ENCODE measurements at places on chromosomes 12 and 14.
A peak's percentile ranks its signal among the peaks of the same experiment; 100 is the strongest.

GRCh38 chr14:50232276-50232642 lies 881 bp upstream of the SOS2 start:
- peak; percentile 23 for DNase-seq

DNA sequence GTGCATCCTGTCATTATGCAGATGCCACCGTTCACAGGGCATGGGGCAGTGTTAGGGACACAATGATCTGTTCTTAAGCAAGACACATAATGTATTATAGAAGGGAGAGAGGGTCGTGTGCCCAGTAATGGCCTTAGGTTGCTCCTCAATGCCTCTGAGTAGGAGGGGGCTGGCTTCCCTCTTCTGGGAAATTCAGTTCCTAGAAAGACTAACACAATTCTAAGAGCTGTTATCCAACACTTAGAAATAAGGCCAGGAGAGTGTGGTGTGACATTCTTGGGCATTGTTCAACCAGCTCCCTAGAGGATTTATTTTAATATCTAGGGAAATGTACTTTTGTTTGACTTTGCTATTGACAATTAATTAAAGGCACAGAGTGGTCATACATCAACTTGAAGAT lies 118.5 kb downstream of the ADCK1 start:
- DNase-seq: no peak

- DNase-seq: no peak
Observed at GRCh38 chr14:91363776-91364523, 53.7 kb downstream of the CCDC88C start.

DNA sequence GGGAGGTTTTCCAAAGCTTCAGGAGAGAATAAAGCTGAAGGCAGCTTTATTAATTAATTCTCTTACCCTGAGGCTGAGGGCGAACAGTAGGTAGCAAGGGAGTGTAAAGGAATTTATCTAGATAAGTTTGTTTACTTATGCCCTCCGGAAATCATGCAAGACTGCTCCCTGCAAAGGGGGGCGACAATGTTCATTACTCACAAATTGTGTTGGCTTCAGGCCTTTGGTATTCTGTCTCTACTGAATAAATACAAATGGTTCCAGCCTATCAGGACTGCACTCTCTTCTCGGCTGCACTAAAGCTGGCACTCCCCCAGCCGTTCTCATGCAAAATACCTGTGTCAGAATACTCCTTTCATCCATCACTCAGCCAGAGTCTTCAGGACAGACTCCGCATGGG lies 120.8 kb downstream of the PPHLN1 start:
- peak; percentile 39 for DNase-seq

DNA sequence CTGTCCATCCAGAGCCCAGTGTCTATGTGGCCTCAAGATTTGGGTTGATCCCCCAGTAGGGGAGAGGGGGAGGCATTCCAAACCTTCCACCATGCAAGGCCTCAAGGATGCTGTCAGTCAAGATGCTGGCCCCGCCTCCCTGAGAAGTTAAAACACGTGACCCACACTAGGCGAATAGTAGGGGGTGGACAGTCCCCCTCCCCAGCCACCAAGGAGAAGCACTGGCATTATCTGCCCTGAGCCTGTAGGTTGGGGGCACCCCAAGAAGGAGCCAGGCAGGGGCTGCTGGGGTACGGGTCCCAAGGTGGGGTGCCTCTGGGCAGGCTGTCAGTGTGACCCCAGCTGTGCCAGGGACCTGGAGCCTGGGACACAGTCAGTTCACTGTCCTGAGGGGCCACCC lies 2.3 kb downstream of the SLC25A29 start:
- peak; percentile 74 for DNase-seq

GRCh38 chr12:118166946-118167345 lies 31.0 kb downstream of the PEBP1 start:
- DNase-seq: no peak

GRCh38 chr12:104057771-104058197 lies 6.5 kb upstream of the HCFC2 start:
- DNase-seq: peak; percentile 76

DNA sequence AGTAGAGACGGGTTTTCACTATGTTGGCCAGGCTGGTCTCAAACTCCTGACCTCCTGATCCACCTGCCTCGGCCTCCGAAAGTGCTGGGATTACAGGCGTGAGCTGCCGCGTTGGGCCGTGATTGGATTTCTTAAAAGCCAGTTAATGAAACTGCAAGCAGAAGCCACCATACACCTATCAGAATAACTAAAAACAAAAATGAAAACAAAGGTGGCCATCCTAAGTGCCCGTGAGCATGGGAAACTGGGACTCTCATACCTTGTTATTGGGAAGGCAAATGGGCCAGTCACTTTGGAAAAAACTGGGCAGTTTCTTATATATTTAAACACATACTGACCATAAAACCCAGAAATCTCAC lies 7.7 kb upstream of the TCTN1 start:
- no peak for DNase-seq

DNA sequence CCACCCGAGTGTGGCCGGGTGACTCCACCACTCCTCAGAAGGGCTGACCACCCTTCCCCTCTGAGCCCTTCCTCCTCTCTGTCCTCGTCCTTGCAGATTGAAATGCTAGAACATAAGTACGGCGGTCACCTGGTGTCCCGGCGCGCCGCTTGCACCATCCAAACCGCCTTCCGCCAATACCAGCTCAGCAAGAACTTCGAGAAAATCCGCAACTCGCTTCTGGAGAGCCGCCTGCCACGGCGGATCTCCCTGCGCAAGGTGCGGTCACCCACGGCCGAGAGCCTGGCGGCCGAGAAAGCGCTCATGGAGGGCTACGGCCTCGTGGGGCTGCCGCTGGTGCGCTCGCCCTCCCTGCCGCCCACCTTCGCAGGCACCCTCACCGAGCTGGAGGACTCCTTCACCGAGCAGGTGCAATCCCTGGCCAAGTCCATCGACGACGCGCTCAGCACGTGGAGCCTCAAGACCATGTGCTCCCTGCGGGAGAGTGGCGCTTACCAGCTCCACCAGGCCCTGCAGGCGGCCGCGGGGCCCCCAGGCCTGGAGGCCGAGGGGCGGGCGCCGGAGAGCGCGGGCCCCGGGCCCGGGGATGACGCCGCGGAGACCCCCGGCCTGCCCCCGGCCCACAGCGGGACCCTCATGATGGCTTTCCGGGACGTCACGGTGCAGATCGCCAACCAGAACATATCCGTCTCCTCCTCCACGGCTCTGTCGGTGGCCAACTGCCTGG lies 71.8 kb downstream of the IQSEC3 start:
- DNase-seq: peak; percentile 48

DNA sequence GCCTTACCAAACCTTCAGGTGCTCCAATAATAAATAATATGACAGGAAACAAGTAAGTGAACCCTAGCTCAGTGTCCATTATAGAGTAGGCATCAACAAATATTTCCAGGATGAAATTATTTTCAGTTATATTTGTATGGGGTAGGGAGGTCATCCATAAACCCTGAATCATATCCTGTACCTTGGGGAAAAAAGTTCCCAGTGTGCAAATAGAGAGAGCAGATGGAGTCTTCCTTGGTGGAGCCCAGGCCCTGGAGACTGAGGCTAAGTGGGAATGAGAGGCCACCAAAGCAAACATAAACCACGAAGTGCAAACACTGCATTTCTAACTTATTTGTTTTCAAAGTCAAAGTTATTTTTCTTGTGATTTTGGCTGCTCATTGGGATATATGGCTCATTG lies 8.5 kb upstream of the ERP27 start:
- no peak for DNase-seq

DNA sequence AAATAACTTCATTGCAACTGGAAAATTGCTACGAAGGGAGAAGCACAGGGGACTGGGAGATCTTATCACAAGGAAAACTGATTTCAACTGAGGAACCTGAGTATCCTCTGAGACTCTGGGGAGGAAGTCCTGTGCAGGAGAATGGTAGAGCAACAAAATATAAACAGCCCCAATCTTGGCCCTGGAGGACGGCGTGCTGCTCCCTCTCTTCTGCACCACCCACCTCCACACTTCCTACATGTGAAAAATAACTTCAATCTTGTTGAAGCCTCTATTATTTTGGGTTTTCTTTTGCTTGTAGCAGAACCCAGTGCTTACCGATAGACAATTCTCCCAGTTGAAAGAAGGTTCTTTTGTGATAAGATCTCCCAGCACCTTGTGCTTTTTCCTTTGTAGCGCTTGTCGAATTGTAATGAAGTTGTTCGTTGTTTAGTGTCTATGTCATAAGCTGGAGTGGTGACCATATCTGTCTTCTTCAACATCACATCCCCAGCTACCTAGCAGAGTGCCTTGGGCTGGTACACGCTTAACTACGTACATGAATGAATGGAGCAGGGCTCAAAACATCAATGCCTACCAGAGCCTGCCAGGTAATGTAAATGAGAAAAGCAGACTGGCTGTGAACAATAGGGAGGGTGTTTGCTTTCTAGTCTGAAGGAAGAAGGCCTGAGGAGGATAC lies 2.8 kb upstream of the CD4 start:
- no peak for DNase-seq

- no peak for DNase-seq
Observed at GRCh38 chr14:33711811-33712216, 239.1 kb downstream of the EGLN3 start.

DNA sequence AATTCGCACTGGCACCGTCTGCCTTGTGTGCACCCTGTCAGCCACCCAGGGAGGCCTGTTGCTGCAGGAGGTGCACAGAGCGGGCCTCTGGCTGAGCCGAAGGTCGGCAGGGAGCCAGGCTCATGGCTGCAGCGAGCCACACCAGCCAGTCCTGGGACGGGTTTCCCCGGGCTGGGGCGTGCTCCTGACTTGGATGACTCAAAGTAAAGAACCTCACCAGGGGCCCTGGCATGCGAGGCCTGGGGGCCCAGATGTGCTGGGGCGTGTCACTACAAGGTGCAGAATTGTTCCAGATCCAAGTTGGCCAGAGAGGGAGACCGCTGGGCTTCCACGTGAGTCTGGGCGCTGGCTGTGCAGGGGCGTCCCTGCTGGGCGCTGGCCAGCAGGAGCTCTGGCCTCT lies 34.5 kb downstream of the FBRSL1 start:
- no peak for DNase-seq

- DNase-seq: no peak
Observed at GRCh38 chr12:40575987-40576386, 116.3 kb upstream of the CNTN1 start.

DNA sequence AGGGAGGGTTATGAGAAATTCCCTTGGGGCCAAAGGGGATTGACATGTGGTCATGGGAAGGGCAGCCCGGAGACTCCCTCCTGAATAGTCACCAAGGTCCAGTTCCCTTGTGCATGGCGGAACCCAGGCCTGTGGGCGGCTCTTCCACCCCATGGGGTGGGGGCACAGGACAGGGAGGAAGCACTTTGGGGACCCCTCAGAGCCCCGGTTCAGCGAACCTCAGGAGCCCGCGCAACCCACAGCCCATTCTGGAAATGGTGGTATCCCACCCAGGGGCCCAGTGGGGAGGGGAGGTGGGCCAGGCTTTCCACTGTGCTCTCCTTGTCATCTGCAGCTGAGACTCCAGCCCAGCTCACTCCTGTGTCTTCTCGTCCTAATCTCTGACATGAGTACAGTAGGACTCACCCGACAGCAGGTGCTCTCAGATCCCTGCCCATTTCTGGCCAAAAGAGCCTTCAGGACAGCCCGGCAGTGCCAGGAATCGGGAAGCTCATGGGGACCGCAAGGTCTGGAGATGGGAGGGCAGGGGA lies 255.2 kb upstream of the SFSWAP start:
- DNase-seq: no peak

GRCh38 chr14:33401311-33401710 lies 462.6 kb downstream of the NPAS3 start:
- no peak for DNase-seq

- peak; percentile 82 for DNase-seq
Observed at GRCh38 chr12:14384783-14385638, 19.5 kb downstream of the ATF7IP start.

- DNase-seq: no peak
Observed at GRCh38 chr14:77864085-77864484, 64.2 kb downstream of the ADCK1 start.

- DNase-seq: no peak
Observed at GRCh38 chr12:1795221-1795784, 25.1 kb upstream of the LRTM2 start.

GRCh38 chr12:19624491-19624890 lies 185.2 kb downstream of the AEBP2 start:
- DNase-seq: no peak

DNA sequence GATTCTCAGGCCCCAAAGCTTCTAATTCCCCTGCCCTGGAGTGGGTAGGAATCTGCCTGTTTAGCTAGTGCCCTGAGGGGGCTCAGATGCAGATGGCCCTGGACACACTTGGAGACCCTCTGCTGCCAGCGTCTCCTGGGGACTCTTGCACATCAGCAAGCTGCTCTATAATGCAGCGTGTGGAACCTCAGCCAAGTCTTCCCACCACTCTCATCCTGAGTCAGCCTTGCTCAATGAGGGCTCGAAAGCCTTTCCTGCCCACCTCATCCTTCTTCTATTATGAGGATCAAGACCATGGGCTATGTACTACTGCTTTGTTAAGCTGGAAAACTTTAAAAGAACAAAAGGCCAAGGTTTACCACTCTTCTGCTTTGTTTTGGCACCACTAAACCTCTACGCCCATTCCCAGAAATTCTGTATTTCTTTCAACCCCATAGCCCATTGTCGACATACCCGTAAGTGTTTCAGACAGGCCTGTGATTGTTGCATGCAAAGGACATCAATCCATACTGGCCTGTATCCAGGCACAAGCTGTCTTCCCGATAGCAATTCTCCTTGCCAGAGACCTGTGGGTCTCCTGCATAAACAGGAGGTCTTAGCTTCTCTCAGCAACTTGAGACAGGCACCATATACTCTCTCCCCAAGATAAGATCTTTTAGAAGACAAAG lies 246.9 kb downstream of the DPF3 start:
- no peak for DNase-seq

- no peak for DNase-seq
Observed at GRCh38 chr14:51963286-51963685, 26.1 kb upstream of the RTRAF start.

GRCh38 chr14:61233436-61233956 lies 47.6 kb downstream of the TMEM30B start:
- no peak for DNase-seq

- no peak for DNase-seq
Observed at GRCh38 chr12:117011988-117012805, 87.0 kb downstream of the TESC start.

- DNase-seq: no peak
Observed at GRCh38 chr14:74835645-74836250, 40.2 kb downstream of the PROX2 start.

DNA sequence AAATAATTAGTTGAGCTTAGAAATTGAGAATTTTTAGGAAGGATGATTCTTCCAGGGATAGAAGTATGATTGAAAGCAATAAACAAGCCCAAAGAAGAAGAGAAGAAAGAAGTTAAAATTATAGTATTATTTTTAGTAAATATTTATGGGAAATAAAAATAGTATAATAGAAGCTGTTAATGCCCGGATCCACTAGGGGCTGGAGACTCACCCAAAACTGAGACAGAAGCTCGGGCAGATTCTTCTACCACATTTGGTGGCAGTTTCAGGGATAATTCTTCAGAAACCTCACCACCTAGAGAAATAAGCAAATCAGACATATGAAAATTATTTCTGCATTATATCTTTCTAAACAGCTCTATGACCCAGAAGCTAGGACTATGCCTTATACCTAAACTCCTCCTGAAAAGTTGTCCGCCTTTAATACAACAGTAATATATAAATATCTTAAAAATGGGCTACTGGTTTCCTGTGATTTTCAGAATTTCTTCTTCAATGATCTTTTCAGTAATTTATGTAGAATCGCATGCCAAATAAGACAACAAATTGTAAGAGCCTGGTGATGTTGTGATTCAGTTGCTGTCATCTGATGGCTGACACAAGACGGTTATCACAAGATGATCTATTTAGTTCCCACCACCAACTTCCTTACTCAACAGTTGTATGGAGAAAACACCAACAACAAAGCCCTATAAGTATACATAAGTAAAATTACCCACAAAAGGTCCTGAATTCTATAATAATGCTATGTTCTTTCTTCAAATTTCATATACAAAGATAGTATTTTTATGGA lies 35.6 kb downstream of the A2M start:
- DNase-seq: peak; percentile 11

All from GM23338 (cell line).